Vagina (tissue), 2 donors: ENCODE measurements at places on chromosomes 6 and 20.

DNA sequence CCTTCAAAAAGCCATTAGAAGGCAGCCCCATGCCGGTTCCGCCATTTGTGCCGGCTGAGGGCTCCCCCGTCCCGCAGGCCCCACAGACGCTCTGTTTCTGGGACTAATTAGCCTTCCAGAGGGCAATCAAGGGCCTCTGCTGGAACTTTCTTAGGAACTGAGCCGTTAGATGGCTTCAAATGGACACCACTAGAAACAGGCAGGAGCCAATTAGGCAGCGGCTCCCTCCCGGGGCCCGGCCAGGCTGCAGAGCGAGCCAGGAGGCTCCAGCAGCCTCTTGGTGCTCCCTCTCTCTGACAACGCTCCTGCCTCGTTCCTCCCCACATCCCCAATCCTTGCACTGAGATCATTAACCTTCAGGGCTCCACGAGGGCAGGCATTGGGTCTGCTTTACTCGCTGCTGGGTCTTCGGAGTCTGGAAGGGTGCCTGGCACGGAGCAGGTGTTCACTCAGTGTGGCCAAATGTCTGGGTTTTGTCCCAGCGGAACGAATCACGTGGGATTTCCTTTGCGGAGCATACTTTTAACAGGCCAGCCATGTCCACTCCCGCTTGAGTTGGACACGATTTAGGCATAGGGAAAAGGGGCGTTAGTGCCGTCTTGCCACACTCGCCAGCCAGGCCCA, 98.3 kb downstream of the TMEM242 start:
- peak; percentile 88 for DNase-seq

DNA sequence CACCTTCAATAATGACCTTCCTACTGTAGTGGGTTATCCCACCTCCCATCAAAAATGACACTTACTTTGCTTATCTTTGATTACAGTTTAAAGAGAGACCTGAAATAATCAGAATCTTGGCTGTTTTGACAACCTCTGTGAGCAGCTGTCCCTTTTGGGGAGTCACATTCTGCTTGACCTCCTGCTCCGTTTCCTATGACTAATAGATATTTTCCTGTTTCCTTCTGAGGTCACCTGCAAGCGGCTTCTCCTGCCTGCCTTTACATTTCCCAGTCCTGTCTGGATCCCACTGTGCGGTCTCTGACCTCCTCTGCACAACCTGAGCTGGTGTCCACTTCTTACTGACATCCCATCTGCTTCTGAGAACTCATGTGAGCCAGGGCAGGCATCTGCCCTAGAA, 54.2 kb downstream of the TRAM2 start:
- no peak for DNase-seq

GRCh38 chr6:125114248-125114858, 39.2 kb upstream of the TPD52L1 start:
- no peak for DNase-seq

GRCh38 chr6:109595998-109596397, 95.0 kb downstream of the AK9 start:
- no peak for DNase-seq

- no peak for DNase-seq
These were observed 29.4 kb downstream of the SIM1 start for GRCh38 chr6:100435299-100435698.
